ENCODE measurements at places on chromosomes 4 and X. TPM values are rescaled to one million over a fixed set of nuclear protein-coding genes. Genes with fewer than 3 reads are reported as not detected.

PARM1 gene
- 6.4 TPM for total RNA-seq

BEX3 gene
- 425 TPM for total RNA-seq

TNMD gene
- not detected for total RNA-seq

ESX1 gene
- total RNA-seq: not detected

KDM6A gene
- total RNA-seq: 102 TPM

DNA sequence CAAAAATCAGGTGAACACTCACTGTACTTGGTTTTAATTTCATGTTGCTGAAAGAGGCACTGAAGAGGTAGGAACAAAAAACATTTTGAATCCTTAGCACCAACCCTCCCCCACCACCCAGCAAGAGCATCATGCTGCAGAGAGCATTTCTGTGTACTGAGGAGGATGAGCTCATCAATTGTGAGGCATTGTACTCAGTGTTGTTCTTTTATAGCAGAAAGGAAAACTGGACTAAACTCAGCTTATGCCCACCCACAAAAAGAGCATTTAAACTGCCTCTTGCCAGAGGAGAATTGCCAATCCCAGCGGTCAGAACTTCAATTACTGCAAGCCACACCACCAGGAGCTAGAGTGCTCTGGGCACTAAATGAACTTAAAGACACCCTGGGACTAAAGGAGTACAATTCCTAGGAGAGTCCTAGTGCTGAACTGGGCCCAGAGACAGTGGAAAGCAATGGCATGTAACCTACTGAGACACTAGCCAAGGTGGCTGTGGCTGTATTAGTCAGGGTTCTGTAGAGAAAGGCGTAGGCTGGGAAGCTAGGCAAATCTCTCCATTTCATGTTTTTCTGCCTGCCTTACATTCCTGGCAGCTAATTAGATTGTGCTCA is 280.7 kb upstream of the KLHL4 start:
- H3K36me3 ChIP-seq: no peaks in the 10 kb centered on the region
- no peak overlapping the region for H3K27ac ChIP-seq
- H3K4me3 ChIP-seq: no peak overlapping the region

DNA sequence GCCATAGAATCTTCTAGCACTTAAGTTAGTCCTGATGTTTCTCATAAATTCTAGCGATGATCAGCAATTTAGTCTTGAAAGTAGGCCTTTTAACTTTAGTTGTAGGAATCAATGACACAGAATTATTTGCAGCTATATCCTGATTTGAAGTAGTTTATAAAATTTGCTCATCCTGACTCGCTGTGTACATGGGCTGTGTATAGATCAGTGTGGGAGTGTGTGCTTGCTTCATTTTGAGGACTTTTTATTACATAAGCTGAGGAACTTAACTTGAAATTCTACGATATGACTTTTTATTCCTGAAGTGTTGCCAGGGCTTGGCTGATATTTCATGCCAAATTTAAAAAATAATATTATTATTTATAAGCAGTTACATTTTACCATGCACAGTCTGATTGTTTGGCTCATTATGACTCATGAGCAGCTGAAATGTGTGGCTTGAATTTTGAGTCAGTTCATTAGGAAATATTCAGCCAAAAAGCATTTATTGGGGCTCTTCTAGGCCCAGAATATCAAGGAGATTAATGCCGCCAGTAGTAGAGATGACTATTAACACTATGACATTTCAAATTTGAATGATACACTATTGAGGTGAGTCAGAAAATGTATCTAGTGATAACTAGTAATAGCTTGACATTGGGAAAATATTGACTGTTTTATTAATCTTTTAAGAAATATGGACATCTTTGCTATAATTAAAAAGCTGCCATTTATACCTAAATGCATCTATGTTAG is 128.9 kb upstream of the LIMCH1 start:
- H3K4me3 ChIP-seq: no peak overlapping the region
- H3K27ac ChIP-seq: no peak overlapping the region
- DNase-seq: no peak
- peaks cover 36% of the 10 kb centered on the region for H3K4me1 ChIP-seq
- H3K36me3 ChIP-seq: no peaks in the 10 kb centered on the region

- H3K27ac ChIP-seq: no peak overlapping the region
- DNase-seq: no peak
- H3K36me3 ChIP-seq: no peaks in the 10 kb centered on the region
- H3K27me3 ChIP-seq: peaks cover 83% of the 10 kb centered on the region
- no peak overlapping the region for H3K4me3 ChIP-seq
Observed at GRCh38 chr4:8683462-8683861, 90.9 kb downstream of the CPZ start.

DNA sequence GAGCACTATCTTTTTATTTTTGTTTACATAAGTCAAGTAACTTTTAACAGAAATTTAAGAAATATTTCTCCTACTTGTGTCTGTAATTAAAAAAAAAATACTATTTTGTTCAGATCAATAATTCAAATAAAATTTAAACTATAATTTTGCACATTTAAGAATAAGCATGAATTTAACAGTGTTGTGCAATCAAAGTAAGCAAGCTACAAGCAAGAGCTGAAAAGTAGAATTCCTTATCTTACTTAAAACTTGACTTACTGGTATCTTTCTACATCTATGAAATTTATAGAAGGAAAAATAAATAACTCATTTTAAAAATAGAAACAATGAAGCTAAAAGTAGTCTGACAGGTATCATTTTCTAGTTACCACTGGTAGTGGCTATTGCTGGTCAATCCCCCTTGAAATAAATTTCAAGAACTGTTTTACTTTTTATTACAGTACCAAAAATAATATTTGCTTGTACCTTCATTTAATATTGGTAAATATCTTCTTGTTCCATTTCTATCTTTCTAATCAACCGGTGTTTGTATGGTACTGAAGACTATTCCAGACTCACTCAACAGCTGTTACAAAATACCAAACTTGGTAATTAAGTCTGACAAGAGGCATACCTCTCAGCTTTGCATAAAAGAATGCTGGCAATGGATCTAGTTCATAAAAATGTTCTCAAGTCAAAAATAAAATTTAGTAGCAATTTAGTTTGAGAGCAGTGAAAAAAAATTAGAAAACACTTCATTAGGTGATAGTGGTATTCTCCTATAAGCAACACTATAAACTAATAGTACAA is 62.2 kb downstream of the NOCT start:
- no peak overlapping the region for H3K4me3 ChIP-seq
- H3K27ac ChIP-seq: no peak overlapping the region
- no peaks in the 10 kb centered on the region for H3K27me3 ChIP-seq
- no peak for DNase-seq

DNA sequence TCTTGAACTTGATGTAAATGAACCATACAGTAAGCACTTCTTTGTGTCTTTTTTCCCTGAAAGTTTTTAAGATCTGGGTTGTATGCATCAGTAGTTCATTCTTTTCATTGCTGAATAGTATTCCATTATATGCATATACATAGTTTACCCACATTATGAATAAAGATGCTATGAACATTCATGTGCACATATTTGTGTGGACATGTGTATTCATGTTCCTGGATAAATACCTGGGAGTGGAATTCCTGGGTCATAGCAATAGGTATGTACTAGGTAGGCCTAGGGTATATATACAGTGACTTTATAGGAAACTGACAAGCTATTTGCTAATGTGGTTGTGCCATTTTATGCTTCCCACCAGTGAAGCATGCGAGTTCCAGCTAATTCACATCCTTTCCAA is 215.9 kb downstream of the NR3C2 start:
- H3K36me3 ChIP-seq: no peaks in the 10 kb centered on the region
- H3K27ac ChIP-seq: no peak overlapping the region
- no peaks in the 10 kb centered on the region for H3K27me3 ChIP-seq
- peaks cover 14% of the 10 kb centered on the region for H3K4me1 ChIP-seq
- H3K4me3 ChIP-seq: no peak overlapping the region

DNA sequence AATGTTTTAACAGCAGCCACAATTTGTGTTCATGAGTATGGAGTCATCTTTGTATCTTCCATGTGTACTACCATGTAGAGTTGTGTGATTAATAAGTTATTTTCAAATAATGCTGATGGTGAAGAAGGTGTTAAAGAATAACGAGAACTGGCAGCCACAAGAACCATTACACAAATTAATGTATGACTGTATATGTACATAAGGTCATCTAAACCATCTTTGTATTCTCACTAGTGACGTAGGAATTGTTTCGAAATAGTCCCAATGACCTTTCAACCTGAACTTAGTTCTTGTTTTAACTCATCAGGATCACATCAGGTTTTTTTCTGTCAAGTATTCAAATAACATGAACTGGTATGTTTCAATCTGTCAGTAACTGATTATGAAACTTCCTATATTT is 48.3 kb upstream of the NOCT start:
- H3K4me1 ChIP-seq: no peaks in the 10 kb centered on the region
- H3K27ac ChIP-seq: no peak overlapping the region
- no peak overlapping the region for H3K4me3 ChIP-seq
- H3K36me3 ChIP-seq: no peaks in the 10 kb centered on the region

DNA sequence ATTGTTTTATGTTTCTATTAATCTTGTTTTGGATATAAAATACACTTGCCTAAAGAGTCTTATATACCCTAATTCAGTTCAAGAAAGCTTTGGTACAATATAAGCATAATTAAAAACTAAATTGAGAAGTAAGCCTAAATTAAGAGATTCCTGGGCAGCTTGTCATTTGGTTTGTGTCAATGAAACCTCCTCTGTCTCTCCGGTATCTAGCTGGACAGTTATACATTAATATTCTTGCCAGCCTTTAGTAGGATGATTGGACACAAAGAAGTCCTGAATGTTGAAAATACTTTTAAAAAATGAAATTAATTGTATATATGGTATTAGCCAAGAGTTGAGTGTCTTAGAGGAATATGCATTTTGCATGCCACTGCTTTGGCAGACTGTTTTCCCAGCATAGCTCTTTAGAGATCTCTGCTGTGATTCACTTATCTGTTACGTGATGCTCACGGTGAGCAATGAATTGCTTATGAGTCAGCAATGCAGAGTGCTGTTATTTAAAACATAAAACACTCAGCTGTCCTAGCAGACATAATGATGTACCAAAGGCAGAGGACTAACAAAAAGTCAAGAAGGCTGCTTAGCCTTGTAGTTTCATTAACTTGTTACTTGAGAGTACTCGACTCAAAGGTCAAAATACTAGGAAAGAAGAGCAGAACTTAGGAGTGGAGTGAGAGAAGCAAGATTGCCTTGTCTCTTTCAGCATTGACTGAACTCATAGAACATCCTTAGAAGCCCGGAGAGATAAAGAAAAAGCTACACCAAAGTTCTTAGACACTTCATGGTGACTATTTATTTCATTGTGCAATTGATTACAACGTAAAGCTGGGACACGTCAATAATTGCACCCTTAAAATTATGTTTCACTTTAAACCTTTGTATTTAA is 1296.1 kb upstream of the PCDH7 start:
- no peaks in the 10 kb centered on the region for H3K4me1 ChIP-seq
- DNase-seq: no peak
- no peak overlapping the region for H3K27ac ChIP-seq
- no peaks in the 10 kb centered on the region for H3K27me3 ChIP-seq
- H3K4me3 ChIP-seq: no peak overlapping the region

DNA sequence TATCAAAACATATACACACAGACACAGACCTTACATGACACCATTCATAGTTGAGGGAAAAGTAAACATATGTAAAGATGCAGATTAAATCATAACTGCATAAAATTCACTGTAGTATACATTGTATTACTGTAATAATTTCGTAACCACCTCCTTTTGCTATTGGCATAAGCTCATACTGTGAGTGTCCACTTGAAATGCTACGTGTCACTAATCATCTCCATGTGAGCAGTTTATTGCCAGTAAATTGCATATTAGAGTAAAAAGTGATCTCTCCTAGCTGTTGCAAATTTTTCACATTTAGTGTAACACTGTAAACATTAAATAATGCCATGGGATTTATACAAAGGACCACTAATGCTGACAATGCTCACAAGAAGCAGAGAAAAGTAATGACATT is 256.7 kb upstream of the GNPDA2 start:
- H3K4me3 ChIP-seq: no peak overlapping the region
- no peaks in the 10 kb centered on the region for H3K36me3 ChIP-seq
- no peaks in the 10 kb centered on the region for H3K4me1 ChIP-seq
- H3K27ac ChIP-seq: no peak overlapping the region

DNA sequence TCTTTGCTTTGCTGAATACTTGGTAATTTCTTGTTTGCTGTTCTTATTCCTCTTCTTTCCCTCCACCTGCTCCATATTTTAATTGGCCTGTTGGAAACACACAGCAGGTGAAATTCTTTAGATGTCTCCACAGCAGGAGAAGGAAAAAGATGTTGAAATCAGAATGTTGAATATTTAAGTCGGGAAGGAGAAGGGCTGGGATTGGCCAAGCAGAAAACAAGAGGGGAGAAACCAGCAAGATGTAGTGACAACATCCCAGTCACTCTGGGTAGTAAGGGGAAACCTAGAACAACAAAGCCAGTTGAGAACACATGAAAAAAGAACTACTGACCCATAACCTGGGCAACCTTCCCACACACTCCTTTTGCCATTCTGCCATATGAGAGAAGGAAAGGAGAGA is 37.3 kb upstream of the STAG2 start:
- no peaks in the 10 kb centered on the region for H3K27me3 ChIP-seq
- DNase-seq: no peak
- H3K36me3 ChIP-seq: no peaks in the 10 kb centered on the region

DNA sequence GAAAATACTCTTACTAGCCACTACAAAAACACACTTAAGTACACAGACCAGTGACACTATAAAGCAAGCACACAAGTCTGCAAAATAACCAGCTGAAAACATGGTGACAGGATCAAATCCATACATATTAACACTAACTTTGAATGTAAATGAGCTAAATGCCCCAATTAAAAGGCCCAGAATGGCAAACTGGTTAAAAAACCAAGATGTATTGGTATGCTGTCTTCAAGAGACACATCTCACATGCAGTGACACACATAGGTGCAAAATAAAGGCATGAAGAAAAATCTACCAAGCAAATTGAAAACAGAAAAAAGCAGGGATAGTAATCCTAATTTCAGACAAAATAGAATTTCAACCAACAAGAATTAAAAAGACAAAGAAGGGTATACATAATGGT is 10.9 kb downstream of the PF4 start:
- H3K4me1 ChIP-seq: peaks cover 5% of the 10 kb centered on the region
- no peaks in the 10 kb centered on the region for H3K27me3 ChIP-seq
- peaks cover 2% of the 10 kb centered on the region for H3K36me3 ChIP-seq
- no peak for DNase-seq
- no peak overlapping the region for H3K27ac ChIP-seq
- no peak overlapping the region for H3K4me3 ChIP-seq

GRCh38 chr4:174919886-174920423 is 1.8 kb downstream of the ADAM29 start:
- no peak overlapping the region for H3K27ac ChIP-seq
- H3K4me3 ChIP-seq: no peak overlapping the region
- H3K27me3 ChIP-seq: no peaks in the 10 kb centered on the region
- no peaks in the 10 kb centered on the region for H3K4me1 ChIP-seq

DNA sequence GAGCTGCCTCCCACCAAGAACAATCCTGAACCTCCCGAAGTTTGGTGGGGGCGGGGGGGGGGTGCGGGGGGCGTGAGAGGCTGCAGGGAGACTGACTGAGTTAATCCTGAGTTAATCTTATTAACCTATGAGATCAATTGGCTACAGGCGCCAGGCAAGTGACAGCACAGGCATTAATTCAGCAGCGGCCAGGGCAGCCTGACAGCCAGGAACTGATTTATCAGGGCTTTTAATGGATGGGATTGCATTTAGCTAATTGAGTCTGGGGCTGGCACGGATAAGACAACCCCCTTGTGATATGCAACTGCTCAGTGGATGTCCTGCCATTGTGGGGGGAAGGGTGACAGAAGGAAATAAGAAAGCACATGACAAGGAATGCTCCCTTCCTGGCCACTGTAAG is 16.3 kb downstream of the RTL5 start:
- peaks cover 11% of the 10 kb centered on the region for H3K4me1 ChIP-seq
- no peak overlapping the region for H3K4me3 ChIP-seq
- no peak for DNase-seq
- H3K27me3 ChIP-seq: no peaks in the 10 kb centered on the region
- no peaks in the 10 kb centered on the region for H3K36me3 ChIP-seq
- no peak overlapping the region for H3K27ac ChIP-seq

All from progenitor cell of endocrine pancreas (in vitro differentiated cells).